T-helper 17 cell (primary cell): ENCODE measurements at places on chromosomes 2 and 18. TPM values are rescaled to one million over a fixed set of nuclear protein-coding genes. Genes with fewer than 3 reads are reported as not detected.

DNA sequence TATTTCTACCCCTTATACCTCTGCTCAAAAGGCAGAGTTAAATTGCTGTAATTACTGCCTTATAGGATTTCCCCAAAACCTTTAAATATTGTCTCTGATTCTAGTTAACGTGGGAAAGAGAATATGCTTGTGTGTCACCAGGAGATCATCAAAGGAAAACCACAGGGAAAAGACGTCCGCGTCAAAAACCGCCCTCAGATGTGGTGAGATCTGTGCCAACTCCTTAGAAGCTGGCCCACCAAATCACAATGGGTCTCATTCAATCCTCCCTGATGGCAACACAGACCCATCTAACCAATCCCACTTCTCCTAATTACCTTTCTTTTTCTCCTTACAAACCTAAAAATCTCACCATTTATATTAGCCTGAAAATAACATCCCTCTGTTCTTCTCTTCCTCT, 25.4 kb downstream of the VPS54 start:
- H3K27ac ChIP-seq = no peak overlapping the region
- H3K4me1 ChIP-seq = peaks cover 10% of the 10 kb centered on the region
- DNase-seq = no peak
- H3K4me3 ChIP-seq = no peak overlapping the region

- H3K4me3 ChIP-seq = no peak overlapping the region
- no peaks in the 10 kb centered on the region for H3K36me3 ChIP-seq
- no peaks in the 10 kb centered on the region for H3K4me1 ChIP-seq
- no peak overlapping the region for H3K27ac ChIP-seq
Measured at GRCh38 chr18:42287047-42287446, 332.0 kb downstream of the PIK3C3 start.

Gene MREG
- total RNA-seq = 6.6 TPM

Gene ACMSD
- not detected for total RNA-seq

Gene IL36B
- not detected for total RNA-seq

DNA sequence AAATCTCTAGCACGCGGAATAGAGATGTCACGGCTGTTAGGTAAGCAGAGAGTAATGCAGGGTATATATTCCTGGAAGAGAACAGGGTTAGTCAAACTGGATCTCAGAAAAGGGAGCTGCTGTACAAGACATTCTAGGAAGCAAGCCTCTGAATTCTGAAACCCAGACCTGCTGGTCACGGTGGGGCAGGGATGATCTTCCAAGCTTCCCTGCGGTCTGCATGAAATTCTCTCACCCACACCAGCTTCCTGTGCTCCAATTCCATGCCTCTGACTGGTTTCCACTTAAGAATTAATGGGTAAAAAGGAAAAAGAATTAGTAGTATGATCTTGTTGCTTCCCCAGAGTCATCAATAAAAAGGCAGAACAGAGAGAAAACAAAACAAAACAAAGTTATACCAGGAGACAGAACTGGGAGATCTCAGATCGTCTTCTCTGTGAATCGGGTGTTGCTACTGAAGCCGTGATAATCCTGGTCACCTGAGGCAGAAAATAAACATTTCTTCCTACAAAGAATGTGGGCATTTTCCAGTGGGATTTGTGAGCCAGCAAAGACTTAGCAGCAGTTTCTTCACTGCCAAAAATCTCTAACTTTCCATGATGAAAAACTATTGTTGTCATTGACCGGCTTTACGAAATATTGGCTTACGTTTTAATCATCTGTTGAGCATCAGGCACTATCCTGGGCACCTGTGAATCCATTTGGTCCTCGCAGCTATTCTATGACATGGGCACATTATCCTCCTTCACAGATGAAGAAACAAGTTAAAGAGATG, 5.3 kb upstream of the CYP27C1 start:
- H3K27ac ChIP-seq = no peak overlapping the region
- no peak for DNase-seq
- H3K4me1 ChIP-seq = peaks cover 10% of the 10 kb centered on the region
- H3K4me3 ChIP-seq = no peak overlapping the region
- peaks cover 56% of the 10 kb centered on the region for H3K27me3 ChIP-seq

GRCh38 chr2:45713136-45713535, 61.7 kb downstream of the PRKCE start:
- H3K27ac ChIP-seq = no peak overlapping the region
- no peak overlapping the region for H3K4me3 ChIP-seq
- no peaks in the 10 kb centered on the region for H3K27me3 ChIP-seq
- peaks cover 3% of the 10 kb centered on the region for H3K36me3 ChIP-seq
- DNase-seq = no peak

DNA sequence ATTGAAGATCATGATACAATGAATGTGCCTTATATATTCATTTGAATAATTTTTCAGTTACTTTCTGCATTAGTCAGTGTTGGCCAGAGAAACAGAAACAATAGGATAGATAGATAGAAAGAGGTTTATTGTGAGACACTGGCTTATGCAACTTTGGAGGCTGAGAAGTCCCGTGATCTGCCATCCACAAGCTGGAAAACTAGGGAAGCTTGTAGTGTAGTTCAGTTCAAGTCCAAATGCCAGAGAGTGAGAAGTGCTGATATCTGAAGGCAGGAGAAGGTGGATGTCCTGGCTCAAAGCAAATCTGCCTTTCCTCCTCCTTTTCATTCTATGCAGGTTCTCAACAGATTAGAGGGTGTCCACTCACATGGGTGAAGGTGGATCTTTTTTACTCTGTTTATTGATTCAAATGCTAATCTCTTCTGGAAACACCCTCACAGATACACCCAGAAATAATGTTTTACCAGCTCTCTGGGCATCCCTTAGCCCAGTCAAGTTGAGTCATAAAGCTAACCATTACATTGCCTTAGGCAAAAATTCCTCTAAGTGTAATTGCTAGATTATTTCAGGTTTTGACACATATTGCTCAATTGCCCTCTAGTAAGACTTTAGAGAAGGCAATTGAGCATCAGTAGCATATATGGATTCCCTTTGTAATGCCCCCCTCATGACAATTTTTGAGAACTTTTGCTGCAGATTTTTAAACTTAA, 341.4 kb downstream of the LPIN1 start:
- H3K27ac ChIP-seq = no peak overlapping the region
- no peaks in the 10 kb centered on the region for H3K36me3 ChIP-seq
- H3K4me3 ChIP-seq = no peak overlapping the region
- H3K27me3 ChIP-seq = peaks cover 4% of the 10 kb centered on the region
- no peak for DNase-seq
